ENCODE measurements at places on chromosomes 5 and 9. TPM values are rescaled to one million over a fixed set of nuclear protein-coding genes. Genes with fewer than 3 reads are reported as not detected.

DMRT2 gene
- 22.5 TPM for total RNA-seq

DNA sequence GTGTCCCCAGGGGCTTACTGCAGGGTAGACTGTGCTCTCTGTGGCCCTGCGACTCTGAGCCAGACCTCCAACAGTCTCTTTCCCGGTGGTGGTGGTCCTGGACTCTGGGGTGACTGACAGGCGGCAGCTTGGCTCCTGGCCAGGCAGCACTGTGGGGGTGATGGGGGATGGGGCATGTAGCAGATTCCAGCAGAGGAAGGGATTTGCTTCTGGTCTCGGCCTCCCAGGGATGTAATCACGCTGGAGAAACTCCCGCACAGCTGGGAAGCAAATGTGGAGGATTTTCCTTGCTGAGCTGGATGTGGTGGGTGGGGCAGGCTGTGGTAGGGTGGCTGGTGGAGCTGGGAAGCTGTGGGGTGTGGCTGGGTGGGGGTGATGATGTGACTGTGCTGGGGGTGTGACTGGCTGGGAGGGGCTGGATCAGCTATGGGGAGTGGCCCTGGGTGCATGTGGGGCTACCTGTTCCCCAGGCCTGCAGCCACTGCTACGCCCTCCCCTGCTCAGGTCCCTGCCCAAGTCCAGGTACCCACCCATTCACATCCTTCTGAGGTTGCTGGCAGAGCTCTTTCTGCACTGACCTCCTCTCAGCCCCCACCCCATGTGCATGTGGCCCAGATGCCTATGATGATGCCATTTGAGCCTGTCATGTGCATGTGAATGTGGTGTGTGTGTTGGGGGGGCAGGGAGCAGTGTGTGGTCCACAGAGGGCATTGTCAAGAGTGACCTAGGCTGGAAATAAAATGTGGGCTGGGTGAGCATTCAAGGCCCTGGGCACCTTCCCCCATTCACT is 3.8 kb downstream of the NDST1 start:
- DNase-seq = no peak

- no peak for DNase-seq
Measured at GRCh38 chr5:139295346-139296057, 2.0 kb downstream of the MATR3 start.

DNA sequence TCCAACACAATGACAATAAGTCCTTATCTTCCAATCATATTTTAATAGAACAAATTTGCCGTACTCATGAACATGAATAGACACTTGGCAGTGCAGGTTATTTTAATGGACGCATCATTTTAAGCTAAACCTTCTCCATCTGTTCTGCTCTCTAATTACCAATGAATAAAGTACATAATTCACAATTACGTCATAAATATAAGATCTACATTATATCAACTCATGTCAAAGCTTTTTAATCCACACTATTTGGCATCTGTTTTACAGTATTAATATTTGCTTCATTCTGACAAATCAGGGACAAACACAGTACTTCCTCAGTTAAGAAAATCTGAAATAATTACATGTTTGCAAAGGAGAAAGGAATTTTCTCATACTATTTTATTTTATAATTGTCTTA is 344.1 kb upstream of the DMAC1 start:
- no peak for DNase-seq

LCN10 gene
- not detected for total RNA-seq

RASGRF2 gene
- 0.06 TPM for total RNA-seq

GRCh38 chr5:133381041-133381440 is 231.3 kb downstream of the FSTL4 start:
- no peak for DNase-seq

BAAT gene
- total RNA-seq = not detected

DNA sequence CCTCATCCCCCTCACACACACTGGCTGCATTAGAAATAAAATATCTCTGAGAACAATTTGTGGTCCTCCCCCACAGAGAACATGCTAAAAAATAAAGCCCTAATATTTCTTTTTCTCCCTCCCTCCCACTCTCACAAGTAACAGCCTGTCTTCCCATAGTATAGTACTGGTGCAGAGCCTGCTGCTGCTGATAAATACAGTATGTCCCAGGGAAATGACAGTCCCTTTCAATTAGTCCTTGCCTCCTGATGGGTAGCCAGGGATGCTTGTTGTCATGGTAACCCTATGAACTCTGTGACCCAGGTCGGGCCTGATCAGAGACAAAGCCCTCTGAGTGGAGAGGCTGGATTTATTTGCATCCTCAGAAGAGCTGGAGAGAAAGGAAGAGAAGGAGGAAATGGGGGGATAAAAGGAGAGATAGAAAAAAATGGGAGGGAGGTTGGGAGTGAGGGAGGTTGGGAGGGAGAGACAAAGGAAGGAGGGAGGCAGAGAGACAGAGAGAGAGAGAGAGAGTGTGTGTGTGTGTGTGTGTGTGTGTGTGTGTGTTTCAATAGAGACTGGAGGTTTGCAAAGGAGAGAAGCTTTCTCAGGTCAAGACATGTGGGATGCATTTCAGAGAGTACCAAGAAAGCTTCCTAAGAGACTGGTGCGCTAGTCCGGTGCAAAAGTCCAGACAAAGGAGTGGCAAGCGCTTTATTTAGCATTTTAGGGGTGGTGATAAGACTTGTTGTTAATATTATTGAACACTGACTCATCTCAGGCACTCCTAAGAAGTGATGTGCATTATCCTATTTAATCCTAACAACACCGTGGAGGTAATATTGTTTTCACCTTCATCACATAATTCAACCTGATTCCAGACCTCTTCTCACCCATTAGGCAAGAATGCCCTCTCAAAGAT is 260.8 kb downstream of the FAM114A2 start:
- no peak for DNase-seq

DNA sequence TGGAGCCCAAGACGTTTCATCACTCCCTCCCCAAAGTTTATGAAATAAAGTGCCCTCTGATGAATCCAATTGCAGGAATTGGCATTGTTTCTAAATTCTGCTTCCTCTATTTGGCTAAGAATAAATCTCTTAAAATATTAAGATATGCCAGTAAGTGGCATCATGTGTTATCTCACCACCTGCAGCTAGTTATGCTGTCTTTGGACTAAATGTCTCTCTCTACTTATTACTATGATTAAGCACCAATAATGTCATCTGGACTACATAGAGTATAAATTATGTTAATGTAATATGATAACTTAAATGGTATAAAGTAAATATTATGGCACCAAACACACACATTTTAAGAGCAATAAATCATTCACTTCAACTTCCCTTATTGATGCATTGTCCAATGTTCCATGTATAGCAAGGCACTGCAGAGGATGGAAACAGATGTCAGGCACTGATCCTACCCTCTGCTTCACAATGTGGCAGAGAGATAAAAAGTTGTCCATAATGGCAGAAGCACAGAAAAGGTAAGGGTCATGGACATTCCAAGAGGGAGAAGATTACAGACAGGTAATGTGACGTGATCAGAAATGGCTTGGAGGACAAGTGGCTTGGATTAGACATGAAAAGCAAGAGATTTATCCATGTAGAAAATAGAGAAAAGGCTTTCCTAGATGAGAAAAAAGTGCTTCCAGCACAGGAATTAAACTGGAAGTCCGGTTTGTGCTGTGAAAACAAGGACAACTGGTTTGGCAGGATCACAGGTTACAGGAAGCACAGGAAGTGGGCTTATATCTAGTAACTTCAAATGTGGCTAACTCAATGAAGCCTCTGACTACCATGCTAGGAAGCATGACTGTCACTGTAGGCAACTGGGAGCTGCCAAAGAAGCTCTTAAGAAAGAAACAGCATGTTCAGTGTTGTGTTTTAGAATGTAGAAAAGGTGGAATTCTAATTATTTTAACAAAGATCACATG is 26.7 kb downstream of the MARCHF11 start:
- DNase-seq = no peak

PCDHB15 gene
- not detected for total RNA-seq

CXCL14 gene
- not detected for total RNA-seq

GRCh38 chr5:7220156-7220555 is 175.8 kb upstream of the ADCY2 start:
- DNase-seq = no peak

DNA sequence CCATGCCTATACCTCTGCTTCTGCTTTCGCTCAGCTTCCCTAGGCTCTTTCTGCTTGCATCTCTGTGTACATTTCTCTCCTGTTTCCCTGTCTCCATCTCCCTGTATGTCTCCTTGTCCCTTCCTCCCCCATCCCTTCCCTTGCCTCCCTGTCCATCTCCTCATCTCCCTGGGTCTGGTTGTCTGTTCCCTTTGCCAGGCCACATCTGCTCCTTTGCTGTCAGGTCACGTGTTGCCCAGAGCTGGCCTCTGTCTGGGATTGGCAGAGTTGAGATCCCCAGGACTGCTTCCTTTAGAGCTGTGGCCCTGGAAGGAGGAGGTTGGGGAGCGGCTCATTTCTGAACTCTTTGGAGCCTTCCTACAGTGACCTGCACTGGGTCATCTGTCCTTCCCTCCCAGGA is 31.8 kb upstream of the PTGS1 start:
- DNase-seq = no peak

PCDHA9 gene
- total RNA-seq = not detected

TMC1 gene
- not detected for total RNA-seq

INSYN2B gene
- not detected for total RNA-seq

- DNase-seq = no peak
Measured at GRCh38 chr5:178630475-178630930, 3.7 kb upstream of the CLK4 start.

DNA sequence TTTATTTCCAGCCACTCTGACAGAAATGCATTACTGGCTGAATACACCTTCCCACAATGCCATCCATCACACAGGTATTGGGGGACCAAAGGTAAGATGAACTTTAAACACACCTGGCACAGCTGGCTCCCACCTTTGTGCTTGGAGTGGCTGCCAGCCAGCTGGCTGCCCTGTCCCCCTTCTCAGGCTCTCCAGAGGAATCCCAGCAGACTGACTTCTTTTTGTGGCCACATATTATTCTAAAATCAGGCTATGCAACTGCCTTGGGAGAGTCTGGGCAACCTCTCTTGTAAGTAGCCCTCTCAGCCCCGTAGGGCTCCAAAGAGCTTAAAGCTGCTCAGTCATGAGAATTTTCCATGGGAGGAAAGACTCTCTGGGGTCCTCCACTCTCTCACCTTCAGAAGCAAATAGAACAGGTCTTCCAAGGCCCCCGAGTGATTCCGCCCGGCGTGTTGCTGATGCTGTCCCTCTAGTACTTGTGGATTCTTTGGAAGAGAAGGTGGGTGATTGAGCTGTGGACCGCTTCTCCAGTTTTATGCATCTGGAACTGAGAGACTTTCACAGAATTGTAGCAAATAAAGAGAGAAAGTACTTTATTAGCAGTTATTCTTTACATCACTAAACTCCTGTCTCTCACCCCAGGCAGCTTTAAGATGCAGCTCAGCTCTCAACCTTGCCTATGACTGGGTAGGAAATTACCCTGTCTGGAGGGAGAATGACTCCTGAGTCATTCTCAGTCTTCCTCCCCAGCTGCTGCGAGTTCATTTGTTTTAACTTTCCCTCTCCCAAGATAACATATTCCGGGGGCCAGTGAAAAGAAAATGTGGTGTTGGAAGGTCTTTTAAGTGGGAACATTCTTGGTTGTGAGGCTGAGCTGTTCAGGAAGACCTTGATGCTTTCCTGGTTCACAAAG is 159.4 kb upstream of the PITX1 start:
- no peak for DNase-seq

BNC2 gene
- total RNA-seq = not detected

DNA sequence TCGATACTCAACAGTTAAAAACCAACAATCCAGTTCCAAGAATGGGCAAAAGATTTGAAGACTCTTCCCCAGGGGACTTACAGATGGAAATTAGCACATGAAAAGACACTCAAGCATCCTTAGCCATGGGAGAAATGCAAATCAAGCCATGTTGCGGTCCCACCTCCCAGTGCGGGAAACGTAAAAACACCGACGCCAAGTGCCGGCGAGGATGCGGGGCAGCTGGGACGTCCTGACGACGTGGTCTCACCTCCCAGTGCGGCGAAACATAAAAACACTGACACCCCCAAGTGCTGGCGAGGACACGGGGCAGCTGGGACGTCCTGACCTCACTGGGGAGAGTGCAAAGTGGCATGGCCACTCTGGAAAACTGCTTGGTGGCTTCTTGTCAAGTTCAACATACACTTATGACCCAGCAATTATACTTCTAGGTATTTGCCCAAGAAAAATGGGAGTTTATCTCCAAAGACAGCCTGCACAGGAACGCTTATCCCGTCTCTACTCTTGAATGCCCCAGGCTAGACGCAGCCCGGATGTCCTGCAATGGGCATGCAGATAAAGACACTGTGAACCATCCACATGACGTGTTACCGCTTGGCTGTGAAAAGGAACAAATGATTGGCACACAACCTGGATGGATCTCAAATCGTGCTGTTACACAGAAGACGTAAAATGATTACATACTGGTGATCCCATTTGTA is 60.1 kb upstream of the UBAC1 start:
- DNase-seq = no peak

DNA sequence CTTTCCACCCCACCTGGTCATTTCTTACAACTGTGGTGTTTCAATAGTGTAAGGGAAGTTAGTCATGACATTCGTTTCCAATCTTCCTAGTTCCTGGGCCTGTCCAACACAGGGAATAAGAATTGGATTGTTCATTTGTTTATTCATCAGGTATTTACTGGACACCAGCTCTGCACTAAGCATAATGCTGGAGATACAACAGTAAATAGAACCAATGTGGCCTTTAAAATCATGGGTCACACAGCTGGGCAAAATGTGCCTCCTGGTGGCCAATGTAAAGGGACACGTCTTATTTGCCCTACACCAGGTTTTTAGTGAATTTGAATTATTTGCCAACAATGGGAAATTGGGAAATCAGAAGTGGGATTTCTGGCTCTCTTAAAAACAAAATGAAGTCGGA is 10.4 kb downstream of the ABLIM3 start:
- DNase-seq = no peak

GLRA1 gene
- total RNA-seq = not detected

PCDHB16 gene
- total RNA-seq = not detected

LHX3 gene
- total RNA-seq = 0.15 TPM

DNA sequence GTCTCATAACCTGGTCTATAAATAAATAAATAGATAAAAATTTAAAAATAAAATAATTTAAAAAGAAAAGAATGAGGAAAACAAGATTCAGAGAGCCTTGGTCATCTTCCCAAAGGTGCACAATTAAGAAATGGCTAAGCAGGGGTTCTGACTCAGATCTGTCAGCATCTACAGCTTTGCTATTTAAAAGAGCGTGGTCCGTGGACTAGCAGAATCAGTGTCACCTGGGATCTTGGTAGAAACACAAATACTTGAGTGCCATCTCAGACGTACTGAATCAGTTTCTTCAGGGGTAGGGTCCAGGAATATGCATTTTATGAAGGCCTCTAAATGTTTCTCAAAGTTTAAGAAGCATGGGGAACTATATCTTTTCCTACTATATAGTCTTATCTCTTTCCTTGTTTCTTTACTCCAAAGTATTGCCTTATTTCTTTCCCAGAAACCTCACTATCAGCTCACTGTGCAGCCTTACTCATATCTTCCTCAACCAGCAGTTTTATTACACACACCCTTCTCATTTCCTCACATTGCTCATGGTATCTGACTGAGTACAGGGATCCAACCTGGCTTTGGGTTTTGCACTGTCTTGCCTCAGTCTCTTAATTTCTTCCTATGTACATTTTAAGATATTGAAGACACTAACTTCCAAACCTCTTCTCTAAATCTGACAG is 58.6 kb downstream of the TMC1 start:
- no peak for DNase-seq

- DNase-seq = no peak
Measured at GRCh38 chr5:138625134-138625533, 49.9 kb upstream of the HSPA9 start.

GRCh38 chr5:154484393-154485095 is 6.5 kb upstream of the HAND1 start:
- no peak for DNase-seq

GRCh38 chr5:98499892-98500291 is 273.6 kb upstream of the RGMB start:
- DNase-seq = no peak
